ENCODE measurements at places on chromosomes 16 and 17. TPM values are rescaled to one million over a fixed set of nuclear protein-coding genes. Genes with fewer than 3 reads are reported as not detected.

- no peak for DNase-seq
Measured at GRCh38 chr16:73095142-73095820, 47.4 kb upstream of the ZFHX3 start.

- no peak for DNase-seq
Measured at GRCh38 chr16:78452025-78452555, 352.6 kb downstream of the WWOX start.

- DNase-seq: no peak
Measured at GRCh38 chr16:66204756-66205155, 161.7 kb upstream of the CDH5 start.

DNA sequence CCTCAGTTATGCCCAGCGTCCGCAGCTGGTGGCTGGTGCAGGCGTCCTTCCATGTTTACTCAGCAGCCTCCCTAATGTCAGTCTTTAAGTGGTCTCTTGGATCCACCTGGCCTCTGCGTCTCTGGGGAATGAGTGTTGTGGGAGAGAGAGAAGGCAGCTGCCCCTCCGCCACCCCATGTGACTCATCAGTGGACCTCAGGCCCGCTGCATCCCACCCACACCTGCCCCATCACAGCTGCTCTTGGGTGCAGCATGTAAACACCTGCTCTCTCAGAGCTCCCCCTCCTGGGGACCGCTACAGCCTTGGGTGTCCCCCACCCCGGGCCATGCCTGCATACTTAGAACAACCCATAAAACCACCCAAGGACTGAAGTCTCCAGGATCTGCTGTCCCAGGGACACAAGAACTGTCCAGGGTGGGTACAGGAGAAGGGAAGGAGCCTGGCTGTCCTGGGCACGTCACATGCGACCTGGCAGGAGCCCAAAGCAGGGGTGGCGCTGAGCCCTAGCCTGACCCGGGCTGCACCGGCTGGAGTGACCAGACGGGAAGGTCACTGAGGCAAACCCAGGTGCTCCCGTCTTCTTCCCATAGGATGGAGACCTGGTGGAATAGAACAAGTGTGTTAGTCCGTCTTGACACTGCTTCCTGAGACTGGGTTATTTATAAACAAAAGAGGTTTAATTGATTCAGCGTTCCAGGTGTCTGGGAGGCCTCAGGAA lies 4.2 kb downstream of the C16orf90 start:
- DNase-seq: no peak

DNA sequence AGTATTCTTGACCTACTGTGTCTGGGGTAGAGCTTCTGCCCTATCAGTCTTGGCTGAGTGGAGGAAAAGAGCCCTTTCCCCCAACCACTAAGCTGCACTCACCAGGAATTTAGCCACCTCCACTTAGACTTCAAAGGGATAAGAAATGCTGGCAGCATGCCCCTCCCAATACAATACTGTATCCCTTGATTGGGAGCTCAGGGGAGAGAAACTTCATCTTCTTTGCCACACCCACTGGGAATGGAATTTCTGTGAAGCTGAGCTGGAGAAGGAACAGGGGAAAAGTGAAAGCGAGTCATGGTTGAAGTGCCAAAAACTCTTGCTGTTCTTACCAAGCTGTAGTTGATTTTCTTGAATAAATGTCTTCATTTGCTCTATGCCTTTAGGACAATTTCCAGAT lies 68.8 kb downstream of the CEP112 start:
- no peak for DNase-seq

CD300LG gene
- polyA plus RNA-seq: 0.79 TPM

IGFALS gene
- 3.4 TPM for polyA plus RNA-seq

- no peak for DNase-seq
Measured at GRCh38 chr16:84932681-84933080, 78.7 kb downstream of the ZDHHC7 start.

GPR139 gene
- polyA plus RNA-seq: not detected

CDH15 gene
- 1.7 TPM for polyA plus RNA-seq

C1QTNF8 gene
- polyA plus RNA-seq: not detected

GRCh38 chr17:57317079-57317478 lies 60.8 kb downstream of the MSI2 start:
- no peak for DNase-seq

DNA sequence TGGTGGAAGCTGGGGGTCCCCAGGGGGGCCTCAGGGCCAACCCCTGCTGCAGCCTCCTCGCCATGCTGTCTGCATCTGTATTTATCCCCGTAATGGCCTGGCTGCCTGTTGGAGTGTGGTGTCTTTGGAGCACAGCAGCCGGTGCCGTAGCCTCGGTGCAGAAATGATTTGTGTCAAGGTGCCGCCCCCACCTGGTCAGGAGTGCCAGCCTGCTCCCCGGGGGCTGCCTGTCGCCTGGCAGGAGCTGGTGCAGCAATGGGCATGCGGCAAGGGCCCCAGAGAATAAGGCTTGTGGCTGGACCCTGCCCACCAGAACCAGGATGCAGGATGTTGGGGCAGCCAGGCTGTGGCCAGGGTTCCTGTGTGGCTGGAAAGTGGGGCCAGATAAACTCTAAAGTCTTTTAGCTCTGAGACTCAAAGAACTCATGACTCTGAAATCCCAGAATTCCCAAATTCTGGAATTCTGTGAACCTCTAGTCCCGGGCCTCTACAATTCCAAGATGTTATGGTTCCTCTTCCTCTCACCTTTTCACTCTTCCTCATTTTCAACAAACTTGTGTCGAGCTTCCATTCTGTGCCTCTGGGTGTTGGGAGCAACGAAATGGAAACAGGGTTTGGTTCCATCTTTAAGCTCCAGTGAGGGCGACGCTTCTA lies 5.9 kb downstream of the CPNE2 start:
- no peak for DNase-seq

SLFN14 gene
- polyA plus RNA-seq: 0.10 TPM

DNA sequence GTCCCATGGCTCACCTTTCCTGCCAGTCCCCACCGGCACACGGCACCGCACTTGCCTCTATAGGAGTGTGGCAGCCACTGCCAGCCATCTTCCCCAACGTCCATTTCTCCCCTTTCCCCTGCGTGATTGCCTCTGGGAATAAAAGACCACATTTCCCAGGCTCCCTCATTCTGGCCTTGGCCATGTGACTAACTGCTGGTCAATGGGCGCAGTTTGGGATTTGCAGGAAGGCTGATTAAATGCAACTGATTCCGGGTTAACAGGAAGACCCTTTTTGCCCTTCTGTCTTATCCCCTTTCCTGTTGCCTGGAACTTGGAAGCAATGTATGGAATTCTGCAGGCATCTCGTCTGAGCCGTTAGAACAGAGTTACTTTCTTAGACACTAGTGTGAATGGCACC lies 3.0 kb downstream of the BTBD17 start:
- DNase-seq: no peak

GRCh38 chr17:39244016-39244599 lies 18.4 kb upstream of the STAC2 start:
- no peak for DNase-seq

GRCh38 chr17:58970609-58971450 lies 135.8 kb downstream of the TRIM37 start:
- DNase-seq: no peak

CCL8 gene
- 0.21 TPM for polyA plus RNA-seq

GRCh38 chr16:74607962-74608356 lies 1.0 kb upstream of the GLG1 start:
- no peak for DNase-seq

- DNase-seq: no peak
Measured at GRCh38 chr16:24308200-24308599, 52.1 kb downstream of the CACNG3 start.

DNA sequence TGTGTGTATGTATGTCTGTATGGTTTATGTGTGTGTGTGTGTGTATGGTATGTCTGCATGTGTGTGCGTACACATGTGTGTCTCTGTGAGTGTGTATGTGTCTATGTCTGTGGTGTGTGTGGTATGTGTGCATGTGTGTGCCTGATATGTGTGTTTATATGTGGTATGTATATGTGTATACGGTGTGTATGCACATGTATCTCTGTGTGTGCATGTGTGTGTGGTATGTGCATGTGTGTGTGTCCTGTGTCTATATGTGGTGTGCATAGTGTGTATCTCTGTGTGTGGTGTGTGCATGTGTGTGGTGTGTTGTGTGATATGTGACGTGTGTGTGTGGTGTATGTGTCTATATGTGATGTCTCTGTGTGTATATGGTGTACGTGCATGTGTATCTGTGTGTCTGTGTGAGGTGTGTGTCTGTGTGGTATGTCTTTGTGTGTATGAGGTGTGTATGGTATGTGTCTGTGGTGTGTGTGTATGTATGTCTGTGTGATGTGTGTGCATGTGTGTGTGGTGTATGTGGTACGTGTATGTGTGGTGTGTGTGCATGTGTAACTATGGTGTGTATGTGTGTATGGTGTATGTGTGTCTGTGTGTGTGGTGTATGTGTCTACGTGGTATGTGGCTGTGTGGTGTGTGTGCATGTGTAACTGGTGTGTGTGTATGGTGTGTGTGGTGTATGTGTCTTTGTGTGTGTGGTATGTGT lies 164.3 kb upstream of the PLCG2 start:
- no peak for DNase-seq

SBK1 gene
- 22.8 TPM for polyA plus RNA-seq

ATP2A3 gene
- polyA plus RNA-seq: 4.8 TPM

KCNG4 gene
- polyA plus RNA-seq: not detected

DNA sequence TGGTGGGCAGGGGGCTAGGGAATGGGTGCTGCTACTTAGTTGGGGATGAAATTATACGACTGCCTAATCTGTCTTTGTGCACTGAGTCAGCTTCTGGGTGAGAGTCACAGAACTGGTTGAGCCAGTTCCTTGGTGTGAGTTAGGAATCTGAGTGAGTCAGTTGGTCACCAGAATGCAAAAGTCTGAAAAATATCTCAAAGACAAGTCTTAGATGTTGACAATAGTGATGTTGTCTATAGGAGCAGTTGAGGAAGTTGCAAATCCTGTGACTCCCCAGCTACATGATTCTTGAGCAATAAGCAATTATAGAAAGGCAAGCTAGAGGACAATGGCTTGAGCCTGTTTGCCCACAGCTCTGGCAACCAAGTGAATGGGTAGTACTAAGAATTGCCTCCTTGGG lies 399.2 kb downstream of the CNTNAP4 start:
- no peak for DNase-seq

DNA sequence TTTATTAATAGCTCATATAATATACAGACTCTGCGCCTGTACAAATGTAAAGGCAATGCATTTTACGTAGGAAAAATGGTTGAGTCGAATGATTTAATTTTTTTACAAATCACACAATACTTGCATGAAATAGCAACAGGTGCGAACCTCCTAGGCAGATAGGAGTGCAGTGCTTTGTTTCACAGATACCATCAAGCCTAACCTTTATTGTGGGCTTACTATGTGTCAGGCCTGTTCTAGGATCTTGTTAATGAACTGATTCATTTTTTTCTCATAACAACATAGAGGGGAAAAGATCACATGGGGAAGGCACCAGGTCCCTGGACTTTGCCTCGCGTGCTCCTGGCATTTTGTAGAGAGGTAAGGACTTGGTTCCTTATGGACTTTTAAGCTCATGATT lies 107.8 kb downstream of the PRKCB start:
- DNase-seq: no peak

- no peak for DNase-seq
Measured at GRCh38 chr17:66348584-66349165, 46.3 kb downstream of the PRKCA start.

WDR81 gene
- polyA plus RNA-seq: 18.6 TPM

TMEM107 gene
- 24.7 TPM for polyA plus RNA-seq

- no peak for DNase-seq
Measured at GRCh38 chr17:16214190-16215001, 938 bp downstream of the NCOR1 start.

DNA sequence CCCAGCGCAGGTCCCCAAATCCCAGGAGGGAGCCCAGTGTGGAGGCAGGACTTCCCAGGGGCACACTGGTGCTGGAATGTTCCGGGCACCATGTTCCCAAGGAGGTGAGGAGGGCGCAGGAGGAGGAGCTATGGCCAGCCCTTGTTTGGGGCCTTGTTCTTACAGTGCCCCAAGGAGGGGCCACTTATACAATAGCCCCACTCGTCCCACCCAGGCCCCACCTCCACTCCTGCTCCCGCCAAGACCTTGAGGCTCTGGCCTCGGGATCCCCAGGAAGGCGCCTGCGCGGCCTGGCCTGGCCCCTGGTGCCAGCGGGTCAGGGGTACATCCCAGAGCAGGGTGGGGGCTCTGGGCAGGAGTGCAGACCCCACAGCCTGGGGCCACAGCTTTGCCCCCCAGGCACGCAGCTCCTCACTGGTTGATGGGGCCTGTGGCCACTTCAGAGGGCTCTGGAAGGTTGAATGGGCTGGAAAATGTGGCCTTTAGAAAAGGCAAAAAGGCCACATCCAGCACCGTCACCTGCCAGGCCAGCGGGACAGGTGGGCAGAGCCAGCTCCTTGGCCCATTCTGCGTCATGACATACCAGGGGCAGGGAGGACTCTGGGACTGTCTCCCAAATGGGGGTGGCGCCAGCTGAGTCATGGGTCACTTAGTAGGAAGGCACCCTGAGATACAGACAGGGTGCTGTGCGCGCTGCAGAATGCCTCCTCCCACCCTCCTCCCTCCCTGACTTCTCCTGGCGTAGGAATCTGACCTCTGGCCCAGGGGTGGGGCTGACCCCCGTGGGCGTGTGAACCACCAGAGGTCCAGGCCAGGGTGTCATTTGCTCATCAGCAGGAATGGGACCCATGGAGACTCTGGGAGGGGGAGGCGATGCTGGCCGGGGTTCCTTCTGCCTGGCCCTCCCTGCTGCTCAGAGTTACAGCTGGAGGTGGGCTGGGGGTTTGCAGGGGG lies 32.3 kb upstream of the PVALEF start:
- no peak for DNase-seq

GRCh38 chr17:1752425-1753262 lies 9.2 kb upstream of the SERPINF1 start:
- no peak for DNase-seq

DNA sequence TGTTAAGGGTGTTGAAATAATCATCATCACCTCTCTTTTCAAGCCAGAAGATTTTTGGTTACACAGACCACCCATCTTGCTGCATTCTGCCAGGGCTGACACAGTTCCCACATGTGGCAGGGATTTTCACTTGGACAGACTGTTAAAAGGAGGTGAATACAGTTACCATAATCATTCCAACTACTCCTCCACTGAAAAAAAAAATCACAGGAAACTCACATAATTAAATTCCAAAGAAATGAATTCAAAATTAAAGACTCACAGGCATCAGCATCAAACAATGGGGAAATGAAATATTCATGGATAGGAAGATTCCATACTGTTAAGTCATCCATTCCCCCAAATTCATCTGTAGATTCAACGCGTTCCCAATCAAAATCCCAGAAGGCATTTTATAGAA lies 209.4 kb downstream of the MRTFB start:
- no peak for DNase-seq

- DNase-seq: no peak
Measured at GRCh38 chr16:59289151-59289550, 555.0 kb upstream of the GOT2 start.

Data from left renal cortex interstitium (tissue), 4 donors.